H9 (cell line): ENCODE measurements at places on chromosomes 6 and 20. TPM values are rescaled to one million over a fixed set of nuclear protein-coding genes. Genes with fewer than 3 reads are reported as not detected.
A peak's percentile ranks its signal among the peaks of the same experiment; 100 is the strongest.

NRN1 gene
- total RNA-seq, result not detected in 2 replicates

GRCh38 chr6:134379076-134379475, 61.2 kb upstream of the SGK1 start:
- peak; percentile 79 for DNase-seq

DNA sequence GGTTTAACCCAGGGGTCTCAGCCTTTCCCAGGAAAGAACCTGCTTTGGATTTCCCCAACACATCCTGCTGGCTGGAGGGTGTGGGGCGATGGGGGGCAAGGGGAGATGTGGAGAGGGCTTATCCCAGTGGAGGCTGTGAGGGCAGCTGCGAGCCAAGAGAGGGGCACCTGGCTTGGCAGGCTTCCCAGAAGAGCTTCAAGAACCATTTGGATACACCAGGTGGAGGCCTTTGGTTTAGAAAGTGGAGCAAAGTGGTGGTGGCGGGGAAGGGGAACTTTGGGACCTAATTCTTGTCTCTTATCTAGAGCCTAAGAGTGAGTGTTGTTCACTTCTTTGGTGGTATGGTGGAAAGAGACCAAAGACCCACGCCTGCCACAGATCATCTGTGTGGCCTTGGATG, 12.4 kb downstream of the CD40 start:
- no peak for DNase-seq

DNA sequence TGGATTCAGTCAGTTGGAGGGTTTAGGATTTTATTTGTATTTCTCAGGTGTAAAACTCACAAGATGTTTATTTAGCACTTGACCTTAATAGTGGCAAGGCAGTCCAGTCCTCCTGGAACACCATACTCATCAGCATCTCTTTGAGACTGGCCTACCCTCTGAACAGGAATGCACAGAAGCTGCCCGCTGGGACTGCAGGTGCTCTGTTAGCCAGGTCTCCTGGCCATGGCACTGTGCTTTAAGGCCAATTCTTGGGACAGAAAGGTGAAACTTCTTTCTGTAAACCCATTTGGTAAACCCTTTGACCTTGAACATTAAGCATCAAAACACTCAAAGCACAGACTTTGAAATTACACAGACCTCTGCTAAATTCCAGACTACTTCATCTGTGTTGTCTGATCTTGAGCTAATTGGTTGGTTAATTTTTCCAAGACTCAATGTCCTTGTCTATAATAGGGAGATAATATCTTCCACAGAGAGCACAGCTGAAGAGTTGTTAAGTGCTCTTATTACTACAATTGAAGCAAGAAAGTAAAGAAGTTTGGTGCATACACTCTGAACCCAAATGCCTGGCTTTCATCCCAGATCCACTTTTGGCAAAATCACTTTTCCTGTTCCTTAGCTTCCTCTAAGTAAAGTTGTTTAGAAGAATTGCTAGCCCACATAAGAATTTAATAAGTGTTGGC, 54.9 kb upstream of the NT5E start:
- no peak for DNase-seq

MYH7B gene
- 0.22 and 0.42 TPM in 2 replicates for total RNA-seq

DNA sequence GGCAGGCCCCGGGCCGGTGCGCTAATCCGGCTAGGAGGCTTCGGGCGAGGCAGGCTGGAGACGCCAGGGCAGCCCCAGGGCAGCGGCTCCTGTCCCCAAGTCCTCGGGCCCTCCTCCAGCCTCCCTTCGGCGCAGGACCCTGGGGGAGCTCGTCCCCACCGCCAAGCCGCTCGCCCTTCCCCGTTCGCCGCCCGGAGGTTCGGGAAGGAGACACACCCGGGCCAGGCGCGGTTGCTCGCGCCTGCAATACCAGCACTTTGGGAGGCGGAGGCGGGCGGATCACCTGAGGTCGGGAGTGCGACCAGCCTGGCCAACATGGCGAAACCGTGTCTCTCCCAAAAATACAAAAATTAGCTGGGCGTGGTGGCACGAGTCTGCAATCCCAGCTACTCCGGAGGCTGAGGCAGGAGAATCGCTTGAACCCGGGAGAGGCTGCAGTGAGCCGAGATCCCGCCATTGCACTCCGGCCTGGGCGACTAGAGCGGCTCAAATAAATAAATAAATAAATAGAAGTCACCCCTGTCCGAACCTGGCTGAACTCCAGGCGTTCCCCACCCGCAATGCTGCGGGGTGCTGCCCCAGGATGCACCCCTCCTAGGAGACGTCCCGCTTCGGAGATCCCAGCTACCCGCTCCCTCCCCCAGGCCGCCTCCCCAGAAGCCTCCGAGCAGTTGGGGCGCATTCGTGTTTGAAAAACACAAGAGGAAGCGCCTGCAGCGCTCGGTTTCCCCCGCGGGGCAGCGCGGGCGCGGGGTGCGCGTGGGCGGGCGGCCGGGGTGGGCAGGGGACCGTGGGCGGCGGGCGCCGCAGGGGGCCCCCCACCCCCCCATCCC, 27.5 kb downstream of the SERPINB9 start:
- DNase-seq, result peak; percentile 59
